Calu3 (cell line): ENCODE measurements at places on chromosomes 2 and 18.

GRCh38 chr2:167706800-167707199 is 540.6 kb downstream of the STK39 start:
- DNase-seq = no peak

DNA sequence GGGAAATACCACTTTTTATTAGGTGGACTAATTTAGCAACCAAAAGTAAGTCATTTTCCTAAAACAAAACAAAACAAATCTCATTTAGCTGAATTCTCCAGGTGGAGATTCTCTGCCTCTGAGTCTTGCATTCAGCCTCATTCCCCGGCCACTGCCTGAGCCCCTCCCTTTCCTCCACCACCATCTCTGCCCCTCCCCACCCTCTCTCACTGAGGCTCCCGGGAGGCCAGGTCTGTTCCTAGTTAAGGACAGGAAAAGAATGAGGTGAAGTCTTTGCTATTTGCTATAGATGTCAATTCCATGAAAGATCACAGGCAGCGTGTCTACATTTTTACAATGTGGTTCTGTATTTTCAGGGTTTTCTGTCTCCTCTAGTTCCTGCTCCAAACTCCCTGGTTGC is 83.0 kb upstream of the SOX11 start:
- no peak for DNase-seq

DNA sequence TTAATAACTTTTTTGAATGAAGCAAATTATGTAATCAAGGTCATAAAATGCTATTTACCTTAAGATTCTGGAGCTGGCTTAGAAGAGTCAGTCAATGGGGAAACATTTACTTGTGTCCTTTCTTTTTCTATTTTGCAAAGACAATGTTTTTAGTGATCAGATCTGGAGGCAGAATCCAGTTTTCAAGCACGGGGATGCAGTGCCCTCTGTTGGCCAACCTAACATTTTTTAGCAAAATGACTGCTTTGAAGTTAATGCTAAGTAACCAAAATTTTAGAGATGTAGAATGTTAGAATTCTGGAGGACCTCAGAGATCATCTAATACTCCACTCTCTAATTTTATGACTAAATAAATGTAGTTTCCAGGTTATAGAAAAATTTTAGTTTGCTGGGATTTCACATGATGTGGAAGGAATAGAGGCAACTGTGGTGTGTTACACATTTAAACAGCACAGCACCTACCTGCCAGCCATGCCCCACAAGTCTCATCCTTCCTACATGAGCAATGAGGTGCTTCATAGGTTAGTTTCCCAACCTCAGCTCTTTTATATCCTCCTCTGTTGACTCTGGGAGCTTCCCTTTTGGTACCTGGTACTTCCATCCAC is 23.6 kb upstream of the SLC9A4 start:
- peak; percentile 62 for DNase-seq

DNA sequence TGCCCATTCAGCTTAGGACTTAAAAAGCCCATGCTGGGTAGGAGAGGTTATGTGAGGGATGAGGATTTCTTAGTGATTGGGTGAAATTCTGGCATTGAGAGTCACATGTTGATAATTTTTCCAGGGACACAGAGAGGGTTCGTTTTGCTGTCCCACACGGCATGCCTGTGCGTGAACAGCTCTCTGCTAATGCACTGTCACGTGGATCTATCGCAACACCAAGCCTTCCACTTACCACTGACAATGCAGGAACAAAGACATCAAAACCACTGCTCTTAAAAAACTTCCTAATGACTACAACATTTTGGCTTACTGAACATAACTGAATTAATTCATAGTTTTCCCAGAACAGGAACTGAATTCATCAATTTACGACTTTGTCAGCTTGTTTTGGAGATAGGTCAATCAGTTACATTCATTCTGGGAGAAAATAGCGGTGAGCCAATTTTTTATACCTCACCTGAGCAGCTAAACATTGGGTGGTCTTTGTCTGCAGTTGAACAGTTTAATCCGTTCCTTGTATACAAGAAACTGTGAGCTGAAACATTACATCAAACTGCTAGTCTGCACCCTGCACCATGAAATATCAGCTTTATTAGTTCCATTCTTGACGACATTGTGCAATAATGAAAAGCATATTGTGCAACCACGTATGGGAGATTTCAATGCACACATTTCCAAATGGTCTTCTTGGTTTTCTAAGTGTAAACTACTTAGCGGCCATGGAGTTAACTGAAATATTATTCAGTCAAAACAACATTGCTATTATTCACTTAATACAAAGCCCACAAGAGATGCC is 127.1 kb downstream of the LPIN1 start:
- no peak for DNase-seq

- no peak for DNase-seq
Observed at GRCh38 chr18:60092073-60092472, 192.3 kb downstream of the PMAIP1 start.

- DNase-seq = no peak
Observed at GRCh38 chr2:65714866-65715265, 282.5 kb upstream of the SPRED2 start.

DNA sequence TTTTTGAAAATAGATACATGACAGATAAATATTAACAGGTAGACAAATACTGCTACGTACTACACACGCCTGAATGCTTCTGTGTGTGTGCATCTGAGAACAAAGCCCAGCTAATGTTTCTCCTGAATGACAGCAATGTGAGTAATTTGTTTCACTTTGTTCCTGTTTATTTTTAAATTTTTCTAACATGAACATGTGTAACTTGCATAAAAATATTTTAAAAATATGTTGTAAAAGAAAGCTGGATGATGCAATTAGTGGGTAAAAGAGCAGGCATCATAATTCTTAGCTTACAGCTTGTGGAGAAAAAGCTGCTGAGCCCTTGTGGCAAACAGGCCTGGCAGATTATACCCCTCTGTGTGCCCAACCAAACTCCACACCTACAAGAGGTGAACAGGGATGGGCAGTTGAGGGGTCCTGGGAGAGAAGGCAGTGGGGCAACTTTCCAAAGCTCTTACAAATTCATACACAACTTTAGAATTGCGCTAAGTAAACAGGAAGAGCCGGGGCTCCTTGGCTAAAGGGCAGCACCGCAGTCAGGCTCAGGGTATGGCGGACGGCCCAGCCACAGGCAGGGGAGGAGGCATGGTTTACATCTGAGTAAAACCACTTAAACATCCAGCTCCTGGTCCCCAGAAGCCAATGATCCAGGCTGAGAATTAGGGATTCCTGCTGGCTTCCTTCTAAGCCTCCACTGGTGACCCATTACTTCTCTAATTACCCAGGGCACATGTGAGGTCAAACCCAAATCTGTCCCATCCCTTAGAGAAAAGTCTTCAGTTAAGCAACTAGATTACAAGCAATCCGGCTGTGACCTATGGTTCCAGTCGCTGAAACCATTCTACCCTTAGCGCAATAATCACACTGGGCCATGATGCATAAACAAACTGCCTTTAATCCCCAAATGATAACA is 14.0 kb downstream of the PXDN start:
- no peak for DNase-seq

- DNase-seq = peak; percentile 75
Observed at GRCh38 chr2:24049485-24050021, at the start of gene FKBP1B. FKBP1B (plus strand) TSS chr2:24049741; CDS start chr2:24049850, 109 bp downstream.

DNA sequence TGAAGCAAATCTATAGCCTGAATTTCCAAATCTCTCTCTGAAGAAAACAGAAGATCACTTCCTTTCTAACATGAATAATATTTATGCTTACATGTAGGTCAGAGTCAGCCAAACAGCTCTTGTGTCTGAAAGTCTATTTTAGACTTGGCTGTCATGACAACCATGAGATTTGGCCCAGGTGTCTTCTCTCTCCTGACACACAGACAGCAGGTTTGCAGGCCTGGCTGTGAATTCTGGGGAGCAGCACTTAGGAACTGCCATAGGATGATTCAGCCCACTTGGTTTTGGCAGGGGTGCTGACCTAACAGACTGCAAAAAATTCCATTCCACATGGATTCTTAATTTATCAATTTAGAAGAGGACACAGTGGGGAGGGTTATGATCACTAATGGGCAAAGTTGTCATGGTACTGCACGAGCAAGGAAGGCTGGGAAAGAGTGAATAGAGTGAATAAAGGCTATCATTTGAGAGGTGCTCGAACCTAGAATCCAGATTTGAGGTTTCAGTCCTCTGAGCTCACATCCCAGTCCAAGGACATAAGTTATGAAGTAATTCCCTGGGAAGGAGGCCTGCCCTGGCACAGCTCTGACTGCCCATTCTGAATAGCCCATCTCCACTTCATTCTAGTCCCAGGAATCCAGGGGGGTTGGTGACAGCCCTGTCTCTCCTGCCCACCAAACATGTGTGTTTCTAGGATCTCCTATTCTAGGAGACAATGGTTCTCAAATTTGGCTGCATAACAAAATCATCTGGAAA is 453.9 kb upstream of the TRIB2 start:
- no peak for DNase-seq

DNA sequence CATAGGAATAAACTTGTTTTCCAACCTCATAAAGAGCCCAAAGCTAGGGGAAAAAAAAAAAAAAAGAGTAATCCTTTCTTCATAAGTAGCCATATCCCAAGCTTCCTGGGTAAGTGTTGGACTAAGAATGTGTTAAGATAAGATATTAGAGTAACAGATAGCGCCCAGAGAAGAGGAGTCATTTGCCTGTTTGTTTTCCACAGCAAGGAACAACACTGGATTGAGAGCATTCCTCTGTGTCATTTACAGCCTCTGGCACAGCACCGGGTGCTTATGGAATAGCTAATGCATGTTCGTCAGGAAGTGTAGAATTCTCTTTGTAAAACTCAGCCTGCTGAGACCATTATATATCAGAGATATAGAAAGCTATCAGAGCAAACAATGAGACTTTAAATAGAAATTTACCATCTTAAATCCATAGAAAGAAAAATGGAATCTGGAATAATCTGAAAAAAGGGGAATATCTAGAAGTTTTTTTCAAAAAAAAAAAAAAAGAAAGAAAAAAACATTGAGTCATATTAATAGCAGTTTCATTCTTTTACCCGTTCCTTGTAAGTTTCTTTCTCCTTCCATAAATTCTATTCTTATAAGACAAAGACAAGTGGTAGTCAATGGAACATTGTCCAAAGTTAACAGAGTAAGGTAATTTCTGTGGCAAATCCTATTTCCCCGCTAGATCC is 37.6 kb downstream of the LRP2 start:
- DNase-seq = no peak

- DNase-seq = no peak
Observed at GRCh38 chr2:176879426-176879995, 333.1 kb upstream of the HNRNPA3 start.

- no peak for DNase-seq
Observed at GRCh38 chr2:119248311-119248710, 24.7 kb downstream of the STEAP3 start.

DNA sequence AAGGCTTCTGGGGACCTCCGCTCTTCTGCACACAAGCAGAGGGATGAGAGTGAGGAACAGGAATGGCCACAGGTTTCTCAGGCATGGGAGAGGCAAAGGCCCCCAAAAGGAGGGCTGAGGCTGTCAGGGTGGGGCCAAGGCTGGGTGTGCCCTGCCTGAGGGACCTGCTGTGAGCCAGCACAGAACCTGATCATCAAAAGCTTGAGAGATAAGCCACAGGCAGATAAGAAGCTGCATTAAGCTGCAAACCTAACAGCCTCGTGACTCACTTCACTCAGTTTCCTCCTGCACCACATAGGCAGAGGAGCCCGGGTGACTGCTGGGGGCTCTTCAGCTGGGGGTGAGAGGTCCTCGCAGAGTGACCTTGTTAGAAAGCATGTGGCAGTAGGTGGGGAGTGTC is 64.5 kb upstream of the LAPTM4A start:
- no peak for DNase-seq

GRCh38 chr2:109166811-109167210 is 37.8 kb downstream of the SH3RF3 start:
- DNase-seq = no peak

GRCh38 chr18:57051021-57051656 is 95.7 kb upstream of the BOD1L2 start:
- DNase-seq = no peak

- no peak for DNase-seq
Observed at GRCh38 chr2:218566296-218566695, 1.9 kb downstream of the USP37 start.

- peak; percentile 74 for DNase-seq
Observed at GRCh38 chr2:72915907-72916742, 1.2 kb upstream of the EMX1 start.

DNA sequence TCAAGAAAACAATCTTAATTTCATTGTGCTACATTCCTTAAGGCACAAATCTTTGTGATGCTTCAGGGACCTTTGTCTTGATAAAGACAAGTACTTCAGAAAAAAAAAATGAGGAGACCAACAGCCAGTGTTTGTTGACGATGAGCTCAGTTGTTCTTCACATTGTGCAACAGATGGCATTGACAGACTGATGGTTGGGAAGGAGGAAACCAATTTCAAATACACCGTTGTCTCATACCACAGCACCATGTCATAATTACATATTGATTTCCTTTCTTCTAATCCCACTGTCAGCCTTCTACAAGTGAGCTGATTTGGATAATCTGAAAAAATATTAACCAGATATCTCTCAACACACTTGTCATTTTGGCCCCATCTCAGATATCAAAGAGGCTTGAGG is 53.7 kb upstream of the GRB14 start:
- no peak for DNase-seq

DNA sequence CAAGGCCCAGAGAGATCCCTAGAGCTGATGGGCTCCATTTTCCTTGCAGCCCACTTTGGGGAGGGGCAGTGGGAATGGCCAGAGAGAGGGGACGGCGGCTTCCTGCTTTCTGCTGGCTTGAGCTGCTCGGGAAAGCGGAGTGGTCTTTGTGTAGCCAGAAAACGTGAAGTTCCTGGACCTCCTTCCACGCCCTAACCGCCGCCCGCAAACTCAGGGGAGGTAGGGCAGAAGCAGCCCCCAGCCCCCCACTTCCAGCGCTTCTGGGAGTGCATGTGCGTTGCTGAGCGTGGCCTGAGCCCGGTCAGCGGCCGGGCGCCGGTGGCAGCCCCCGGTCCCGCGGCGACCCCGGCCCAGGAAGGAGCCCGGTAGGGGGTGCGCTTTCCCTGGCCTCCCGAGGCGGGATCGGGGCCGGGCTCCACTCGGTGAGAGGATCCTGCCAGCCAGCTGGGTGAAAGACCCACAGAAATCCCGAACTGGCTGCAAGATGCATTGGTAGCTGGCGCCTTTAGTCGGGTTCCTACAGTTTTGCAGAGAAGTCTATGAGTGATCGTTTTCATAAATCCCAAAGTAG is 25.3 kb upstream of the BOD1L2 start:
- DNase-seq = no peak

- DNase-seq = no peak
Observed at GRCh38 chr18:64419156-64419555, 270.3 kb upstream of the LINC00305 start.

DNA sequence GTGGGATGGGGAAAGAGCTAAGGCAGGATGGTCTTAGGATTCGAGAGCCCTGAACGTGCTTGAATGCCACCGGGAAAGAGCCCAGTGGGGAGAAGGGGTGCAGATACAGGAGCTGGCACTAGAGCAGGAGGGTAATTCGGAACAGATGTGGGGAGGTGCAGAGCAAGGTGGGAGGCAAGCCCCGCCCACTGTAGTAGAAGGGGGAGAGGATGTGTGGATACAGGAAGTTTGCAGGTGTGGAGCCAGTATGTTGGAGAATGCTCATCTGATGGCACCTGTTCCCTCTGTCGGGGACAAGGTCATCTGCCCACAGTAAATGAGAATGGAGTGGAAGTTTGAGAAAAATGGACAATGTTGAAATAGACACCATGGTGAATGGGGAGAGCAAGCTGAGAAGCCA is 28.8 kb downstream of the CHST10 start:
- DNase-seq = no peak
